ENCODE measurements at places on chromosomes 7 and 10. TPM values are rescaled to one million over a fixed set of nuclear protein-coding genes. Genes with fewer than 3 reads are reported as not detected.

Gene LGI1
- not detected for polyA plus RNA-seq

Gene STOX1
- not detected for polyA plus RNA-seq

Gene APBB1IP
- polyA plus RNA-seq = not detected

Gene EGFR
- polyA plus RNA-seq = 36.9 TPM

Gene OR2A25
- polyA plus RNA-seq = not detected

Gene SPDYE8
- not detected for polyA plus RNA-seq

Gene PGAM2
- polyA plus RNA-seq = not detected

Gene CCL24
- not detected for polyA plus RNA-seq

Gene OR6V1
- polyA plus RNA-seq = not detected

Gene MAGI2
- polyA plus RNA-seq = 2.3 TPM

Gene CPXM2
- polyA plus RNA-seq = not detected

Gene ANXA8
- 1.1 TPM for polyA plus RNA-seq

Gene TMEM273
- polyA plus RNA-seq = not detected

Gene SLC16A12
- 1.4 TPM for polyA plus RNA-seq

Gene COL17A1
- 0.14 TPM for polyA plus RNA-seq

Gene ANKRD1
- polyA plus RNA-seq = 7.4 TPM

Gene GPR37
- 3.8 TPM for polyA plus RNA-seq
